Stimulated activated CD4-positive, alpha-beta T cell treated with anti-CD3 and anti-CD28 coated beads, Interleukin-1b, Interleukin-23, amount 100 ng/mL, for 48 hours (primary cell): ENCODE measurements at places on chromosomes 1 and 21.

DNA sequence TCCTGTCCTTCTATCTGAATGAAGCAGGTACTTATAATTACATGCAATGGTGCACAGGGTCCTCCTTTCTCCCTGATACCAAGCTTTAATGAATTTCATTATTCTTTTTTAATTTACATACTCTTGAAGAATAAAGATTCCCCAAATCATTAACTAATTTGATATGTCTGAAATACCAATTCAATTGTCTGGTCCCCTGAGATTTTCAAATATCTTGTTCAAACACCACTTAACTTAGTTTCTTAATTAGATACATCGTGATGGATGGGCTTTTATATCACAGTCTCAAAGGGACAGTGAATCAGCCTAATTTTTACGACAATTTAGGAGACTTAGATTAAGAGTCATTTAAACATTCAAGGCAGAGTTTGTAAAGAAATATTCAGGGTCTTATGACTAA, 1054.6 kb downstream of the PLA2G4A start:
- DNase-seq = no peak

- DNase-seq = no peak
These were observed 720 bp upstream of the BSDC1 start for GRCh38 chr1:32394890-32395432.

- DNase-seq = no peak
These were observed 674 bp upstream of the HES5 start for GRCh38 chr1:2530513-2531361.

GRCh38 chr1:8742022-8742924, 75.2 kb downstream of the RERE start:
- no peak for DNase-seq

- no peak for DNase-seq
These were observed 57.4 kb upstream of the CXADR start for GRCh38 chr21:17455451-17455850.

- DNase-seq = no peak
These were observed 182.4 kb downstream of the TRABD2B start for GRCh38 chr1:47814612-47815395.

DNA sequence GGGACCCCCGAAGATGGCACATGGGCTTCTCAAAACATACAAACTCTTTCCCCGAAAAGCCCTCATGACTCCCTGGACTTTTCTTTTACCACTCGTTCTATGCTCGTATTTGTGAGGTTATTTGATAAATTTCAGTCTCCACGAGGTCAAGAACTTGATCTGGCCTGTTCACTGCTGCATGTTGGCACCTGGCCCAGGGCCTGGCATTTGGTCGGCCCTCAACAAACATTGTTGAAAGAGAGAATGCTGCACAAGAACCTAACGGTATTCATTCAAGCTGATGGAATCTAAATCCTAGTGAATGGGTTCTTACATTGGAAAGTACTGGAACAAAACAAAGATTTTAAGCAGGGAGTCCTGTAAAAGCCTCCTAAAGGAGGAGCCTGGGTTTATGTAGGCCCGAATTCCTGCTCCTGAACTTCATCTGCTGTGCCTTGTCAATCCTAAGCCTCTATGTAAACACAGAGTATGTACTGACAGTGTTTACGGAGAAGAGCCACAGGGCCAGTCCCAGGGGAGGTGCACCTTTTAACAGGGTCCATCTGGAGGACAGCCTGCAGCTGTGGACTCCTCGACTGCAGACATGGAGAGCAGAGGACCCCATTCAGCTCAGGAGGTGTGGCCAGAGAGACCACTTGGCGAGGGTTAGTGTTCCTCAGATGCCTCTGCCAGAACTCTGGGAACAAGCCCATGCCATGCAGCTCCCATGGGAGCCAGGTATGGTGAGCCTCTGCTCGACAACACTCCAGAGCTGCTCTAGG, 46.9 kb downstream of the L1TD1 start:
- DNase-seq = no peak

GRCh38 chr1:33578557-33579448, 106.4 kb downstream of the ZSCAN20 start:
- DNase-seq = no peak

DNA sequence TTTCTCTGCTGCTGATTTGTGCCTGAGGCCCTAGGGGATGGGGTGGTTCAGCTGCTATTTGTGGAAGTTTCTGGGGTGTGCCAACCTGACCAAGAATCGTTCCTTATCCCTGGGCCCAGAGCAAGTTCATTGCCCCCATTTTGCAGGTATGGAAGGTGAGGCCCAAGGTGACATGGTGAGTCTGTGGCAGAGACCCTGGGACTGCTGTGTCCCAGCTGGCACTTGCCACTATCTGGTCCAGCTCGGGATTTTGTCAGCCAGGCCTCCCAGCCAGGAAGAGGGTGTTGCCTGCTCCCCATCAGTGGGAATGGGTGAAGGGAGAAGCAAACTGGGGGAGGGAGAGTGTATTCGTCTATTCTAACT, 18.9 kb upstream of the LRP8 start:
- no peak for DNase-seq

DNA sequence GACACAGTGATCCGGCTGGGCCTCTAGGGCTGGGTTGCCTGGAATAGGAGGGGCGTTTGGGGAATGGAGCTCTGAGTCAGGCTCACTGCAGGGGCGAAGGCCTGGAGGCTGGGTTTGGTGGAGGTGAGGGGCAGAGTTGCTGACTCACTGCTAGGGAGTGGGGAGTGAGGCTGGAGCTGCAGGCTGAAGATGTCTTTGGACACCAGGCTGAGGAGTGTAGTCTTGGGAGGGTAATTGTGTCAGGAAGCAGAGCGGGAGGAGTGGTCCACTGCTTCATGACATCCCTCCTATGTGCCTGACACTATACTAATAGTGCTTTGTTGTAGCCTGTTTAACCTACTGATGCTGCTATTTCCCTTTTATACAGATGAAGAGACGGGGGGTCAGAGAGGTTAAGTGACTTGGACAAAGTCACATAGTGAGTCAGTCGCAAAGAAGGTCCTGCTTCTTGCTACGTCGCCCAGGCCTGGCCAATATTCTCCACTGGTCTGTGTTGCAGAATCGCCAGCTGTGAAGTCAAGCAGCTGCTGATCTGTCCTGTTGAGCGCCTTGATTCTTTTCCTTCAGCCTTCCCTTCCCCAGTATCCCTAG, 13.6 kb downstream of the ACTL8 start:
- DNase-seq = no peak

- DNase-seq = no peak
These were observed 7.4 kb downstream of the KYAT3 start for GRCh38 chr1:88985032-88985431.

GRCh38 chr1:116929961-116930592, 20.4 kb downstream of the PTGFRN start:
- no peak for DNase-seq

- DNase-seq = no peak
These were observed 38.4 kb upstream of the PRDM2 start for GRCh38 chr1:13661539-13661938.

DNA sequence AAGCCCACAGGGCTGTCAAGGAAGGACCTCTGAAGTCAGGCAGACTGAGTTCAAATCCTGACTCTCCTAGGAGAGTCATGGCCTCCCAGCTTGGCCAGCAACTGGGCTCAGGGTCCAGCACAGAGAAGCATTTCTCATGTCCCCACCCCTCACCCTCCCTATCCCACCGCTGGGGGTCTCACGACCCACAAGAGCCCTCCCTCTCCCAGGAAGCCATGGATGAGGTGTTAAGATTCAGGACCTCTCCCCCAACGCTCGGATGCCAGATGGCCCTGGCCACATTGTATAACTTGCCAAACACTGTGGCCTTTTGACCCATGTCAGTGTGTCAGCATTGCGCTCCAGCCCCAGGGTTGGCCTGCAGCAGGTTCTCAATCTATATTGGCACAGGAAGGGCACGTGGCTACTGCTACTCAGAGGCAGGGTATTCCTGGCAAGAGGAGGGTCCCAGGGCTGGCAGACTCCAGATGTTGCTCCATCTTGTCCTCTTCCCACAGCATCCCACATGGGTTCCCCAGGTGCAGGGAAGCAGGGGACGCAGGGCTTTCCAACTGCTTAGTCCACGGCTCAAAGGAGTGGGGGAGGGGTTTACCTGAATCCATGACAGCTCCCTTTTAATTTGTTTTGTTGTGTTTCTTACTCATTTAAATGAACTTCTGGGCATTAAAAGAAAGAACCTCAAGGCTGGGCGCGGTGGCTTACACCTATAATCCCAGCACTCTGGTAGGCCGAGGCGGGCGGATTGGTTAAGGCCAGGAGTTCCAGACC, 10.5 kb downstream of the SLC2A1 start:
- no peak for DNase-seq

GRCh38 chr1:36279110-36279788, 26.9 kb upstream of the SH3D21 start:
- DNase-seq = no peak

DNA sequence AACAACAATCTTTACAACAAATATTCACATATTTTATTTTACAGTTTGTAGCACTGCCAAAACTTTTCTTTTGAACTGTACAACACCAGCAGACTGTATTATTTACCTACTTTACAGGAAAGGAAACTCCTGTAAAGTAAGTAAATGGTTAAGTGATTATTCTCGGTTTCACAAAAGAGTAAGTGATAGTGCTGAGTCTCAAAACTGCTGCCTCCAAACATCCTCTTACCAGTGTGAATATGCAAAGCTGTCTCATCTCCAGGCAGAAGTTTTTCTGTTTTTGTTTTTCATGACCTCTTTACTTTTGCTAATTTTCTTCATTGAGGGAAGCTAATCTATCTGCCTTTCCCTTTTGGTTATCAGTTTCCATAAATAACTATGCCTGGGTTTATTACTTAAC, 286.7 kb downstream of the SRGAP2C start:
- no peak for DNase-seq

GRCh38 chr1:41461790-41462679, 22.4 kb downstream of the EDN2 start:
- DNase-seq = no peak

DNA sequence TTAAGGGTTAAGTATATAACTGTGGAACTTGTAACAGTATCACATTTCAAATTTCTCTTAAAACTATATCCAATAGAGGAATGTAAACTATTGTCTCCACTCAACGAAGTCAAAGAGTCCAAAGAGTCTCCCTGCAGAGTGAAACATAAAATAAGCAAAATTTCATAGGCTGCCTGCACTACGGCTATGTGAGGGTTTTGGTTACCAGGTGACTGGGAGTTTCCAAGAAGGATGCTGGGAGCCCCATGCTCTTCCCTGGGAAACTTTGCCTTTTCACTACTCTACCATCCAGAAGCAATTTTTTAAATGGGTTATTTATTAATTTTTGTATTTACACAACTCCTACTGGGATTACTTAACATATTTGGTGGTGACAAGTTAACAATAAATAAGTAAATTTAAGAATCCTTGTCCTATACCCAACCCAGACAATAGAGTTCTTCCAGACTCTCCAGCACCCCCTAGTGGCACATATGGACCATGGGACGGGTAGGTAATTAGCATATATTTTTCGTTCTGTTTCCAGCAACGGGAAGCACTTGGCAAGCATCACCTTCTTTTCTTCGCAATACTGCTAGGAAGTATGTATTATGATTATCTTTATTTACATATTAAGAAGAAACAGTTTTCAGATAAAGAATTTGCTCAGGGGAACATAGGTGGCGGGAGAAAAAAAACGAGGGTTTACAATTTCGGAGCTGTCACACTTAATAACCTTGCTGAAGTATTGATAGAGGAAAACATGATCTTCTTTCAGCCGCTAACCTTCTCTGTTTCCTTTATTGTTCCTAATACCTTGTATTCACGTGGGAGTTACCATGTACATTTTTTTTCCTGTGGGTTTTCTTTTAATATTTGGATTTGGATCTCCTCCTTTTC, 3.5 kb downstream of the FMO2 start:
- DNase-seq = peak; percentile 32

GRCh38 chr21:29678626-29679025, 261.2 kb downstream of the GRIK1 start:
- no peak for DNase-seq

- DNase-seq = no peak
These were observed 75.5 kb downstream of the MORN1 start for GRCh38 chr1:2315674-2316450.

GRCh38 chr1:81432654-81433109, 368.1 kb upstream of the ADGRL2 start:
- no peak for DNase-seq

GRCh38 chr1:22287946-22288520, 145.1 kb upstream of the WNT4 start:
- DNase-seq = no peak

- no peak for DNase-seq
These were observed 65.8 kb downstream of the CD247 start for GRCh38 chr1:167452483-167452882.

- no peak for DNase-seq
These were observed 40.8 kb upstream of the HEATR1 start for GRCh38 chr1:236645016-236645680.

- no peak for DNase-seq
These were observed 10.1 kb downstream of the GNG4 start for GRCh38 chr1:235639226-235640205.

GRCh38 chr1:31373056-31373896, at the start of gene FABP3:
Gene FABP3, minus strand, starts transcription at chr1:31373076. Its CDS starts 62 bp downstream, at chr1:31373014.
- peak; percentile 19 for DNase-seq

DNA sequence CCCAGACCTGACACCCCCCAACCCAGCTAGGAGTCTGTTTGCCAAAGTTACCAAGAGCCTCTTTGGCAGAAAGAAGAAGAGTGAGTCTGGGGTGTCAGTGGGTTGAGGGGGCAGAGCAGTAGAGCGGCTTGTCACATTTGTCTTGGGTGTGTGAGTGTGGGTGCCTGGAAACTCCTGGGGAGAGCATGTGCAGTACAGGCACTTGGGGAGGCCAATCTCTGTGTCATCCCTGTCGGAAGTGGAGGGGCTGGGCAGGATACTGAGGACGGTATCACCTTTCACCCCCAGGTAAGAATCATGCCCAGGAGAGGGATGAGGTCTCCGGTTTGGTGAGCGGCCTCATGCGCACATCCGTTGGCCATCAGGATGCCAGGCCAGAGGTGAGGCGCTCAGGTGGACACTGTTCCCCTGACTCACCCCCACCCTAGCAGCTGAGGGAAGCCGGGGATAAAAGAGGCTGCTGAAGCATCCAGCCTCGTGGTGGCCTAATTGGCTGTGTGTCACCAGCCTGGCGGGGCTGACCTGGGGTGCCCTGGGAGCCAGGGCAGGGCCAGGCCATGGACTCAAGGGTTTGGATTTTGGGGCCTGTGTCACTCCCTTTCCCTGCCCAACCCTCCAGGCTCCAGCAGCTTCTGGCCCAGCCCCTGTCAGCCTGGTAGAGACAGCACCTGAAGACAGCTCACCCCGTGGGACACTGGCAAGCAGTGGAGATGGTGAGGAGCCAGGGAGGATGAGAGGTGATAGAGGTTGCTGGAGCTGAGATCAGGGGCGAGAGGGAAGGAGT, 3.3 kb downstream of the PLK3 start:
- DNase-seq = no peak

GRCh38 chr1:57252597-57253294, 171.1 kb downstream of the DAB1 start:
- no peak for DNase-seq

GRCh38 chr21:36073181-36073580, 3.4 kb downstream of the CBR1 start:
- DNase-seq = no peak

- no peak for DNase-seq
These were observed 60.0 kb upstream of the VTCN1 start for GRCh38 chr1:117270679-117271078.

GRCh38 chr21:42799516-42799915, 79.8 kb downstream of the WDR4 start:
- peak; percentile 50 for DNase-seq
